ENCODE measurements at places on chromosomes 5 and 9. TPM values are rescaled to one million over a fixed set of nuclear protein-coding genes. Genes with fewer than 3 reads are reported as not detected.
A peak's percentile ranks its signal among the peaks of the same experiment; 100 is the strongest.

DNA sequence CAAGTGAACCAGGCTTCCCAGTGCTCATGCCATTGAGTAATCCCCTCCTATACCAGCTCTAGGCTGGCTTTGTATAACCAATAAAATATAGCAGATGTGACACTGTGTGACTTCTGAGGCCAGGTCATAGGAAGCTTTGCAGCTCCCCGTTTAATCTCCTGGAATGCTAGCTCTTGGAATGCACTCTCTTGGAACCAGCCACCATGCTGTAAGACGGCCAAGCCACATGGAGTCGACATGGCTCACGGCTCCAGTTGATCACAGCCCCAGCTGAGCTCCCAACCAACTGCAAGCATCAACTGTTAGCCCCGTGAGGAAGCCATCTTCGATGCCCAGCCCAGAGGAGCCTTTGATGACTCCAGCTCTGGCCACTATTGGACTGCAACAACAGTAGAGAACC is 74.5 kb downstream of the SH3TC2 start:
- no peak for DNase-seq

DNA sequence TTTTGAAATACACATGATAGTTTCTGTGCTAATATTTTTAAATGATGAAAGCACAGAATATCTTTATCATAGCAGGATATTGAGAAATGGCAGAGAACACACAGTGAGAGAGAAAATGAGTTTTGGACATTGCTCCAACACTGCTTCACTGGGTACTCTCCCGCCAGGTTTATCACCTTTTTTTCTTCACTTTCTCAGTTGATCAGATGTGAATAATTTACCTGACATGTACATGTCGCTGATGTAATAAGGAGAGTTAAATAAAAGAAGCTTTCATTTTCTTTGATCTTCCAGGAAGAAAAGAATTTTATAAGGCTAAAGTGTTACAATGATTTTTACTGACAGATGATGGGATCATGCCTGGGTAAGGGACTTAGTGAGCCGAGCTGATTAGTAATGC is 134.5 kb downstream of the ALDH1A1 start:
- peak; percentile 53 for DNase-seq

GRCh38 chr5:104941030-104941645 is 1378.5 kb upstream of the NUDT12 start:
- peak; percentile 9 for DNase-seq

DNA sequence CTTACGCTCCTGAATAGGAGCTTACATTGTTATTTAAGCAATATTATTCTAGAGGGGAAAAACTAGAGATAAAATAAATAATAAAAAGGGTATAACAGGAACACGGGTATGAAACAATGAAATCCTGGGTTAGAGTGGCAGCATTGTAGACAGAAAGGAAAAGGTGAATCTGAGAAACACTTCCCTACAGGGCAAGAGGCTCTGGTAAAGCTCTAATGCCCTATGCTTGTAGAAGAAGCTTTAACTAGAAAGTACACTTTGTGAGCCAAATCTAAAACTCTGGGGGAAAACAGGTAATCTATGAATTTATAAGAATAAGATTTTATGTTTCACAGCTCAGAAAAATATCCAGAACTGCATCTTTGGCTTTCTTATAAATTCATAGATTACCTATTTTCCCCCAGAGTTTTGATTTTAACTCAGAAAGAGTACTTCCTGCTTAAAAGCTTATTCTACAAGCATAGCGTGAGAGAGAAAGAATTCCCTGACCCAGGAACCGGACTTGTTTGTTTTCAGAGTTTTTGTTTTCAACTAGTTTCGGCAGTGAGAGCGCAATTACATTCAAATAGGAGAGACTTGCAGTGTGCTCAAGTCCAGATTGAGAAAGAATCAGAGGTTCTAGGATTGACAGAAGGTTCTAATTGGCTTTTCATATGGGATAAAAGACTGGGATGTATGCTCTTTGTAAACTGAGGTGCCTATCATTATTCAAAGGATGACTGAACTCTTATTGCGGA is 651.0 kb upstream of the RORB start:
- DNase-seq, result no peak

- DNase-seq, result no peak
Measured at GRCh38 chr5:173665326-173665725, 48.9 kb upstream of the BOD1 start.

GRCh38 chr9:93155716-93156474 is 21.8 kb upstream of the NINJ1 start:
- no peak for DNase-seq

Gene NUTM2G
- not detected for polyA plus RNA-seq
